ENCODE measurements at places on chromosomes 5 and 9. TPM values are rescaled to one million over a fixed set of nuclear protein-coding genes. Genes with fewer than 3 reads are reported as not detected.

Gene WDR36
- 33.9 TPM for total RNA-seq

Gene SPINK7
- not detected for total RNA-seq

Gene COL23A1
- 0.05 TPM for total RNA-seq

Gene F2RL2
- 0.13 TPM for total RNA-seq

Gene SHC3
- 1.7 TPM for total RNA-seq

Gene ADGRD2
- total RNA-seq, result not detected
